ENCODE measurements at places on chromosomes 3 and 15.

GRCh38 chr15:52503788-52504496 is 24.7 kb downstream of the MYO5A start:
- no peak for DNase-seq

GRCh38 chr3:173402656-173403055 is 5.1 kb downstream of the NLGN1 start:
- DNase-seq = no peak

DNA sequence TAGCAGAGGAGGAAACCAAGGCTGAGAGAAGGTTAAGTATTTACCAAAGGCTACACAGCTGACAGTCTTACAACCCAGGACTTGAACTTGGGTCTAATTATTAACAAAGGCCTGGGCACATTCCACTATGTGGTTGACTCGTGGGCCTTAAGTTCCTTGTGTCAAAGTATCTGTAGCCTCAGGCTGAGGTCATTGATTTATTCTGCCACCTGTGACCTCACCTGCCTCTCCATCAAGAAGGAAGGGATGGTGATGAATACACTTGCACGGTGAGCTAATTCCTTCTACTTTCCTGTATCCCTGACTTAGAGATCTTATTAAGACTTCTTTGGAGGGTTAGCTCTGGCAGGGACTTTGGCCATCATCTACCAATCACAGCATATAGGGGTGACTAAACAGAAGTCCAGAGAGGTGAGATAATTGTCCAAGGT is 19.9 kb upstream of the LRRC58 start:
- DNase-seq = no peak

DNA sequence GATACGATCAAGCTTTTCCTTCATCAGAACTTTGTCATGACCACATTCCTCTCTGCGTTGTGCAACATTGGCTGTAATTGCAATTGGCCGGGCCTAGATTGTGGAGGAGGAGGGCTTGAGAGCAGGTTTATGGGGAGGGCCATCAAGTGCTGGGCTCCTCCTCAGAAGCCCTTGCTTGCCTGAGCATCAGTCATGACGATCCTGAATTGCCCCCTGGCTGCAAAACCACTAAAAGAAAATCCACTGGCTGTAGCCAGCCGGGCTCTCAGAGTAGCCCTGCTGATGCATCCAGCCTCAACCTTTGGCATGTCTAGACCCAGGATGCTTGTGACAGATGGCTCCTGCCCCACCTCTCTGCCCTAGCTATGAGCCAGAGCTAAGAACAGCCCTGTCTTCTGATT is 13.4 kb upstream of the TRH start:
- DNase-seq = no peak

DNA sequence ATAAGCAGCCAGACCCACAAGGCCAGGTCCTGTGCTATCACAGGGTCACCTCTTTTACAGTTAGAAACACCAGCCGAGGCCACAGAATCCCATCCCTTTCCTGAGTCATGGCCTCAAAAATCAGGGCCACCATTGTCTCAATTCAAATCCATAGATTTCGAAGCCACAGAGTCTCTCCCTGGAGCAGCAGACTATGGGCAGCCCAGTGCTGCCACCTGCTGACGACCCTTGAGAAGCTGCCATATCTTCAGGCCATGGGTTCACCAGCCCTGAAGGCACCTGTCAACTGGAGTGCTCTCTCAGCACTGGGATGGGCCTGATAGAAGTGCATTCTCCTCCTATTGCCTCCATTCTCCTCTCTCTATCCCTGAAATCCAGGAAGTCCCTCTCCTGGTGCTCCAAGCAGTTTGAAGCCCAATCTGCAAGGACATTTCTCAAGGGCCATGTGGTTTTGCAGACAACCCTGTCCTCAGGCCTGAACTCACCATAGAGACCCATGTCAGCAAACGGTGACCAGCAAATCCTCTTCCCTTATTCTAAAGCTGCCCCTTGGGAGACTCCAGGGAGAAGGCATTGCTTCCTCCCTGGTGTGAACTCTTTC is 39.6 kb downstream of the TGM4 start:
- peak; percentile 55 for DNase-seq

- DNase-seq = no peak
Measured at GRCh38 chr3:120894316-120895057, 13.5 kb upstream of the STXBP5L start.

DNA sequence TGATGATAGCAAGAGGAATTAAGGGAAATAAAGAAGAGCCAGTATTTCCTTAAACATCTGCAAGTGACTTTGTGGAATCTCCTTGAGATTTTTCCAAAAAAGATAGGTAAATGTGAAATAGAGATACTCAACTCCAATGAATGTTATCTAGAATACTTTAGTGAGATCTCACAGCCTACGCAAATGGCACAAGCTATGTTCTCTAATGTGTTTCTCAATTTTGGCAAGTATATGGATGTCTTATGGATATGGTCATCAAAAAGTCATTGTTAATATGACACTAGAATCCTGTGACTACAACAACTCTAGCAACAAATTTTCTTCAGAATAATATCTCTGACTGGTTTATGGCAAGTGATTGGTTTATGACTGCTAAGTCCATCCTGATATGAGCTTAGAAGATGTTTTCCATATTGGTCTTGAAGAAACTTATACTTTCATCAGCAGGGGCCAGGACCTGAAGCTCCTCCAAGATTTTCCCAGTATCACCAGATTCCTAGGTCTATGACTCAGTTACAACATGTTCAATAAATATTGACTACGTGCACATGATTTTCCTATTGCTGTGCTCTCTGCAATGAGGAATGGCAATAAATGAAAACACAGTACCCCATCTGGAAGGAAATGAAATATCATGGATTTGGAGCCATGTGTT is 170.9 kb upstream of the THBS1 start:
- no peak for DNase-seq

DNA sequence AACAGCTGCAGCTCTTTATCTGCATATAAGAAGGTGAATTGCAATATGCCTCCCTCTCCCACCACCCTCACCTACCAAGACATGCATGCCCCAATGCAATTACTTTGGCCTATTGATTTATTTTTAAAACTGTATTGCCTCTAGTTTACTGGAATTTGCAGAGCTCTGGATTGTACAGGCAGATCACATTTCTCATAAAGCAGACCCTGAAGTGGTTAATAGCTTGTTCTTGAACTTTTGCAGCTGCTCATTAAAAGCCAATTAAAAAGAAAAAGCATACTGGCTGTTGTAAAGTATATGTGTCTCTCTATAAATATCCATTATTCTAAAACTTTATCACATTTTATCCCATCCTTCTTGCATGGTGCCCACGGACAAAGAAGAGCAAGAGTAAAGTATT is 221.5 kb upstream of the TOPAZ1 start:
- DNase-seq = no peak

GRCh38 chr3:108118038-108118768 is 27.4 kb upstream of the CD47 start:
- no peak for DNase-seq

GRCh38 chr15:50134524-50135024 is 15.5 kb upstream of the ATP8B4 start:
- DNase-seq = no peak

GRCh38 chr3:16482770-16483531 is 30.5 kb downstream of the RFTN1 start:
- DNase-seq = no peak

- DNase-seq = no peak
Measured at GRCh38 chr3:152301745-152302181, 33.0 kb downstream of the MBNL1 start.

- no peak for DNase-seq
Measured at GRCh38 chr3:38996193-38996592, 55.6 kb downstream of the SCN11A start.

- DNase-seq = no peak
Measured at GRCh38 chr3:12229896-12230295, 59.0 kb upstream of the PPARG start.
